ENCODE measurements at places on chromosomes 7 and 10.
A peak's percentile ranks its signal among the peaks of the same experiment; 100 is the strongest.

GRCh38 chr7:41911792-41912191 lies 208.9 kb upstream of the INHBA start:
- peak; percentile 89 for DNase-seq

DNA sequence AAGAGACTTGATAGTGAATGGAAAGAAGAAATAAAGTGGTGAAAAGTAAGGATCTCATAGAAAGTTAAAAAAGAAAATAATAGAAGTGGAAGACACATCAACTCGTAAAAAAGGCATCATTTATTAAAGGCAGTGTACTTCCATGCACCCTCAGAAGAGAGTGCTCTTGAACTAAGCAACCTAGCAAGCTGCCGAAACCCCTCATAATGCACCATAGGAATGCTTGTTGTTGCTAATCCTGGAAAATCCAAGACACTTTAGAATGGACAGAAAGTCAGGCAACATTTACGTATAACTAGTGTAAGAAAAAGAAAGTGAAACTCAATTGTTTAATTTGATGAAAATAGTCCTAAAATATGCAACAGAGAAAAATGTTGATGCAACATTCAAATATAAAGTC lies 12.8 kb downstream of the TFPI2 start:
- DNase-seq, result no peak

DNA sequence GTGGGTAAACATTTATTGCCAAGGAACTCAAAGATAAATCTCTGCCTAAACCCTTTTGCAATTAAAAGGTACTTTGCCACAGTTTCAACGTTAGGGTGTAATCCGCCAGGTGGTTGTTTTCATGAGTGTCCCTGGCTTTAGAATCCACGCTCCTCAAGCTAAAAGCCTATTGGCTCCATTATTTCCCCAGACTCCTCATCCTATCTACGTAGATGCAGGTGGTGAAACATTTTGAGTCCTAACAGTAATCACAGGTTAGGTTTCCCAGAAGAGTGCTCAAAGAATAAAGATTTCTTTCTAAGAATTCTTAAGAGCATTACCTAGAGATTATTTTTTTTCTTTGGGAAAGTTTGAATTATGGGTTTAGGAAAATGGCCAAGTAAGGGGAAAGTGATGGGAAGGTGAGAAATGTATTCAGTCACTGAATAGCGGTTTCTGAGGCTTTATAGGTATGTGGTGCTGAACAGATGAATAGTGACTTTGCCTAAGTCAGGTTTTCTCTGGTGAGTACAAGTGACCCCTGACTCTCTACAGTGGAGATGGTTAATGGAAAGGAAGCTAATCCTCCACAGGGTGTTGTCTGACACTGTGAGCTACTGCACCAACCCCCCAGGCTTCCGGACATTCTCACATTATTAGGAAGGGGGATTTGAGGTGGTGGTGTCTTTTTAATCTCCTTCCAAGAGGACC lies 60.2 kb downstream of the NRP1 start:
- DNase-seq, result no peak

DNA sequence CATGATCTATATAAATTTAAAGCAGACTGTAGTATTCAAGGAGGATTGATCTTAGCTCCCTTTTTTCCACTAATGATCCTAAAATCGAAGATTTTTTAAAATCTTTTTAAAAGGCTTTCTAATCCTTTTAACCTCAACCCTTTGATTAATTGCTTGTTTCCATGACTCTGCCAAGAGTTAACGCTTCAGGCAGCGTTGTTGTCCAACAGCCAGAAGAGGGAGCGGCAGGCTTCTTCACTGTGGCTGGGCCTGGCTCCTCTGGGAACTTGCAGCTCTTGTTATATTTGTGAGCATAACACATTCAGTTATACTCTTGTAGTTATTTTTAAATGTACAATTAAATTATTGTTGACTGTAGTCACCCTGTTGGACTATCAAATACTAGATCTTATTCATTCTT lies 26.3 kb downstream of the CRCP start:
- DNase-seq, result no peak

GRCh38 chr10:22367471-22367870 lies 22.2 kb downstream of the SPAG6 start:
- DNase-seq, result no peak

- no peak for DNase-seq
Observed at GRCh38 chr7:131067220-131067619, 260.5 kb upstream of the MKLN1 start.

DNA sequence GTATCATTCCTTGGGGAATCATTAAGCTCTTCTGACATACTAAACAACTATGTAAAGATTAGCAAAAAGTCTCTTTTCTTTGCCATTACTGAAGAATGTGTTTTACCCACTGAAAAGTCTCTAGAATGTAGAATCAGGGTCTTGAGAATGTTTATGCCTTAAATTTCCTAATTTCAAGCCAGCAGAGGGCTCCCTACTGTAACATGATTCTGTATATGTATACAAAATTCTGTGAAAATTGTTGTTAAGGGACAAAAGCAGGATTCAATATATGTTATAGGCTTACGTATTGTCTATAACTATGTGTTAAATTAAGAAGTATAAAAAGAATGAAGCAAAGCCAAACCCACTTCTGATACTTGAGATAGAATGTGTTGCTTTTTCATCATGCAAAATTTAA lies 296.9 kb upstream of the DGKB start:
- no peak for DNase-seq

DNA sequence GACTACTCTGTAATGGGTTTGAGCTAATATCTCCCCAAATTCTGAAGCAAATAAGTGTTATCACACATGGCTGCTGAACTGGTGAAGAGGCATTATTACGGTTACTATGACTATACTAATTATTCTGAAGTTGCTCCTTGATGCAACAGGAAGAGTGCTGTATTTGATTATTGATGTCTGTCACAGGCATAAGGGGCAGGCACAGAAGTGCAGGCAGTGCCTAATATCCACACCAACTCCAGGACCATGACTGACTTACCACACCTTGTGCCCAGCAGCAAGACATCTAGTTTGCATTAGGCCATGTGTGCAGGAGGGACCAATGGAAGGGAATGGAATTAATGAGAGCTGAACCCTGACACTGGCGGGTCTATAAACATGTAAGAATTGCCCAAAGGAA lies 62.7 kb downstream of the AMPH start:
- DNase-seq, result no peak

- no peak for DNase-seq
Observed at GRCh38 chr10:51608211-51608610, 91.2 kb downstream of the CSTF2T start.

- no peak for DNase-seq
Observed at GRCh38 chr10:76509446-76509845, 1078.0 kb downstream of the LRMDA start.

DNA sequence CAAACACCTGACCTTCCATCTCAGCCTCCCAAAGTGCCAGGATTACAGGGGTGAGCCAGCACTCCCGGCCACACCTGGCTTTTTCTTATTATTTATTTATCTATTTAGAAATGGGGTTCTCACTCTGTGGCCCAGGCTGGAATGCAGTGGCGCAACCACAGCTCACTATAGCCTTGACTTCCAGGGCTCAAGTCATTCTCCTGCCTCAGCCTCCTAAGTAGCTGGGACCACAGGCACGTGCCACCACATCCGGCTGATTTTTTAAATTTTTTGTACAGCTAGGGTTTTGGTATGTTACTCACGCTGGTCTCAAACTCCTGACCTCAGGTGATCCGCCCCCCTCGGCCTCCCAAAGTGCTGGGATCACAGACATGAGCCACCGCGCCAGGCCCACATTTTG lies 56.9 kb upstream of the MYL10 start:
- no peak for DNase-seq

DNA sequence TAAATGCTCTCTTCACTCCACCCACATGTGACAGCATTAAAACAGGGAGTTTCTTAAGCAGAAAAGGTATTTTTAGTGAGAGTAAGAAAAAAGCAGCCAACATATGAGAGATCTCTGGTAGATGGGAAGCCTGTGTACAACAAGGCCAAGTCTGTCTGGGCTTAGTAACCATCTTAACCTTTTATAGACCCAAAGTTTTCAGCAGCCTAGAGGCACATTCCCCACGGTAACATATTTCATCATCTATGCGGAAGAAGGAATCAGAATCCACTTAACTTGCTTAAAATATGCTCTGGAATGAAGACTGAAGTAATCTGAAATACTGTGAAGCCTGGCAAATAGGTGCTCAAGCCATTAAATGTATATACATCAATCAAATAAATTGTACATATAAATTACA lies 127.8 kb downstream of the RAPGEF5 start:
- DNase-seq, result no peak

DNA sequence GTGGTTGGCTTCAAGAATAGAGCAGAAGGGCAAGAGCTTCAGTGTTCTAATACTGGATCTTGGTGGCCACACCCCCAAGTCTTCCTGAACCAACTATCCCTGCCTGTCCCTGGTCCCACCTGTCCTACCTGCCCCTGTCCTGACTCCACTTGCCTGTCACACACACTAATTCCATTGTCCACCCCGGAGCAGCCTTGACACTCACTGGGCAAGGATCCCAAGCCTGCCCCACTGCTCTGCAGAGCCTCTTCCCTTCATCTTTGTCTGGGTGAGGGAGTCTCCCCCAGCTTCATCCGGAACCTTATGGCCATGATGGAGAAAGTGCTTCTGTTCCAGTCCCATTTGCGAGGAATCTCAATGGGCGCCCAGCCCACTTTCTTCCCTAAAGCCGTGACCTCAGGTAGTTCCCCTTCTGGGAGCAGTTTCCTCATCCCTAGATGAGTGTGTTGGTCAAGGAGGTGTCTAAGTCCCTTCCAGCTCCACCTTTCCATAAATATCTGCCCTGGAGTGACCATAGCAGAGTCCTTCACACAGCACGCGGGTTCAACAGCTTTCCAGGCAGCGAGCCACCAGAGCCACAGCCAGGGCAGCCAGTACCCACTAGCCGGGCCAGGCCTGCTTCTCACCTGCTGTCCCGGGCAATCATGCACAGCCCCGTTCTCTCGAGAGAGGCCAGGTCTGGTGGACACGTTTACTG lies 61.5 kb downstream of the VIPR2 start:
- no peak for DNase-seq

DNA sequence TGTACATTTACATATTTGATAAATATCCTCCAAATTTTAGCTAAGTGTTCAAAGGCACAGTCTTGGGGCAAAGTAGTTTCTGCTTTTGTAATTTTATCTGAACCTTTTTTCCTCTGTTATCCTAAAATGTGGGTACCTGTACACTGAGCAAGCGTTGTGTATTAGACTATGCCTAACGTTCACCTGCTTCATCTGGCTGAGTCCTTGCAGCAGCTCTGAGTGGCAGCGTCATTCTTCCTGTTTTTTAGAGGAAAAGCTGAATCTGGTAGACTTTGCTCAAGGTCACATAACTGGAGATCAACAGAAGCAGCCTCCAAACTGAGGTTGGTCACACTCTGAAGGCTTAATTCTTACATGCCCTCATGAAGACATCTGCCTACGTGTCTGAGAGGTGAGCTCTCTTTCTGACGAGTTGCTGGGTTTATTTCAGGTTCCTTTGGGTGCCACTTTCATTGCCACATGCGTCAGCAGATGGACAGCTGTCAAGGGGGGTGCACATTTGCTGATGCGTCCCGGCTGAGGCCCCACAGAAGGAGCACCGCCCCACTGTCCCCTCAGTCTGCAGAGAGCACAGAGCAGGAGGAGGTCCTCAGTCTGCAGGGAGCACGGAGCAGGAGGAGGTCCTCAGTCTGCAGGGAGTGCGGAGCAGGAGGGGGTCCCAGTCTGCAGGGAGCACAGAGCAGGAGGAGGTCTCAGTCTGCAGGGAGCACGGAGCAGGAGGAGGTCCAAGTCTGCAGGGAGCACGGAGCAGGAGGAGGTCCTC lies 406.5 kb upstream of the SHH start:
- DNase-seq, result no peak

GRCh38 chr7:142927949-142928348 lies 5.6 kb downstream of the TRPV5 start:
- DNase-seq, result no peak

DNA sequence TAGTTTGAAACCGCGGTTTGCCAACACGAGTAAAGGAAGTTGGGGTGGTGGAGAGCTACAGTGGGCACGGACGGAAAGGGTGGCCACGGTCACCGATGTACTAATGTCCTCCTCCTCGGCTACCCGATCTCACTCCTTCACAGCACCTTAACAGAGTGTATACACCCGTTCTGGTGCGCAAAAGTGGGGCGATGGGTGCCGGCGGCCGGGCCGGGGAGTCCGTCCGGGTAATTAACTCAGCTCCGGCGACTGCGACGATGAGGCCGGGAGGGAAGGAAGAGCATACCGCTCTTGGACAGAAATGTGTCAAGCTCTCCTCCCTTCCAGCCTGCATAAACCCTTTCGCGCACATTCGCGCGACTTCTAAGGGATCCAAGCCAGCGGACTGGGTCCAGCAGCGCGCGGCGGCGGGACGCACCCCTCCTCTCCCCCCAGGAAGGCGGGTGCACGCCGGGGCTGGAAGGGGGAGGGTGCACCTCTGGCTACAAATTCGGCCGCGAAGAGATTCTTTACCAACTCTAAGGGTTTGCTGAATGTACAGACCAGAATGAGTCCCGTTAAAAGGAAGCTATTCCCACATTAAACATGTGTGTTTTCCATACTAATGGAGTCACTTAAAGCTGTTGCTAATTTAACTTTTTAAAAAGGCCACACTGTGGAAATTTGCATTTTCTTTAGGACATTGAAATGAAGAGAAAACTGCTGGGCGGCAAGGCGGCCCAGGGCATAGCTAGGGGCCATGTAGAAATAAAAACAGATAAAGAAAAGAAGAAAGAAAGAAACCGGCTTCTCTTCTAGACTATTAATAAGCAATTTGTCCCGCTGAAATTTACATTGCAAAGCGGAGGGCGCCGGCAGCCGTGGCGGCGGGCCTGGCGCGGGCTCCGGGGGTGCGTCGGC lies 6.6 kb upstream of the EBF3 start:
- DNase-seq, result no peak

DNA sequence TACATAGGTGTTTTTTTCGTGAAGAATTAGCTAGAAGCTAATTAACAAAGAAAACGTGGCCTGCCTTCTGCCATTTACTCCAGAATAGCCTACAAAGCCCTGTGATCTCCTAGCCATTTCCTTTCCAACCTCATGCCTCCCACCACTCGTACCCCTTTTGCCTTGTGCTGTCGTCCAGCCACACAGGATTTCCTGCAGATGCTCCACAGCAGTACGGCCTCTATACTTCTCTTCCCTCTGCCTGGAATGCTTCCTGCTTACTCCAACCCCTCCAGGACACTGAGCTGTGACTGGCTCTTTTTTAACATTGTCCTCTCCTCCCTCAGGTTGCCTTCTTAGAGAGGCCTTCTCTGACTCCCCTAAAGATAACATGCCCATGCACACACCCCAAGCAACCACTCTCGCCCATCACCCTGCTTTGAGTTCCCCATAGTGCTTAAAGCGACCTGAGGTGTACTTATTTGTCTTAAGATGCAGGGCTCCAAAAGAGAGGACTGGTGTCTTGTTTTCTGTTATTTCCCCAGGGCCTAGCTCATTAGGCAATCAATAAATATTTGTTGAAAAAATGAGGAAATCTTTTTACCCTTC lies 32.7 kb downstream of the STK17A start:
- no peak for DNase-seq

GRCh38 chr7:96131525-96131924 lies 190.4 kb downstream of the SLC25A13 start:
- no peak for DNase-seq

- DNase-seq, result no peak
Observed at GRCh38 chr7:8975681-8976080, 542.3 kb downstream of the NXPH1 start.
